Hepatocyte (in vitro differentiated cells): ENCODE measurements at places on chromosomes 1 and 21. TPM values are rescaled to one million over a fixed set of nuclear protein-coding genes. Genes with fewer than 3 reads are reported as not detected.

- H3K36me3 ChIP-seq = no peaks in the 10 kb centered on the region
- H3K27me3 ChIP-seq = no peaks in the 10 kb centered on the region
- H3K4me1 ChIP-seq = no peaks in the 10 kb centered on the region
Observed at GRCh38 chr1:46948629-46949416, 7.5 kb upstream of the CYP4A11 start.

FMN2 gene
- total RNA-seq = 0.56 and 0.97 TPM in 2 replicates

DNA sequence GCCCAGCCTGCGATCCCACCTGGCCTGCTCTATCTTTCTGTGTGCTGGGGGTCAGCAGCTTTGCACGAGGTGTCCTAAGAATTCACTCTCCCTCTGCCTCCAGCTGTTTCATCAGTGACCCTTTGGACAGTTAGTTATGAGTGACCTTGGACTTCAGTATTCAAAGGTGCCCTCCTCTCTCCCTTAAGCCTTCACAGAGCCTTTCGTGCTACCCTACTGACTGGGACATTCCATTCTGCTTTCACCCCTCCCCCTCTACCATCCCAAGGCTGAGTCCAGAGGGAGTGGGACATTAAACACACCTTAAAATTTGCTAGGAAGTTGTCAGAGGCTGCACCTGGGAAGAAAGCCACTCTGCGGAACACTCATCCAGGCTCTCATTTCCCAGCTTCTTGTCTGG is 171.9 kb downstream of the CLIC6 start:
- no peak overlapping the region for H3K4me3 ChIP-seq
- no peak overlapping the region for H3K27ac ChIP-seq

CBS gene
- total RNA-seq = 23.7 and 36.6 TPM in 2 replicates

ARID4B gene
- 35.0 and 44.7 TPM in 2 replicates for total RNA-seq

- no peak for DNase-seq
- H3K36me3 ChIP-seq = no peaks in the 10 kb centered on the region
- H3K27me3 ChIP-seq = no peaks in the 10 kb centered on the region
- no peak overlapping the region for H3K4me3 ChIP-seq
Observed at GRCh38 chr21:27477296-27477695, 510.4 kb upstream of the ADAMTS5 start.

DNA sequence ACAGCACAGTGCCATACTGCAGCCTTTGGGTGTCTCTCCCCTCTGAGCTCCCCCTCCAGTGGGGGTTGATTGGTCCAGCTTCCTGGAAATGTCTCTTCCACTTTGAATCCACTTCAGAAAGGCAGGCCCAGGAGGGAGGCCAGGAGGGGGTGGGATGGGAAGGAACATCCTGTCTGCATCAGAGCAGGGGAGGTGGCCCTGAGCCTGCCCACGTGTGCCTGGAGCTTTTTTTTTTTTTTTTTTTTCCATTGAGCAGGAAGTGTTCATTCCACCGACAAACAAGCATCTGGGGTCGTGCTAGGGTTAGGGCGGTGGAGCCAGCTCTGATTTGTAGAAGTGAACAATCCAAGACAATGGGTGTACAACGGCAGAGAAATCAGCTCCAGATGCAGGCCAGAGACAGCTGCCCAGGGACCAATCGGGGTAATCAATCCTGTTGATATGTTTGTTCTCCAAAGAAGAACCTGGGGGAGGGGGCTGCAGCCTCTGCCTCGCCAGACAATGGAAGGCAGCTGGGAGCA is 93.3 kb downstream of the SSBP3 start:
- H3K27me3 ChIP-seq = no peaks in the 10 kb centered on the region
- H3K4me3 ChIP-seq = no peak overlapping the region
- H3K4me1 ChIP-seq = peaks cover 37% of the 10 kb centered on the region
- peak; percentile 67 for DNase-seq

- DNase-seq = no peak
- H3K4me3 ChIP-seq = no peak overlapping the region
Observed at GRCh38 chr1:150525348-150525747, 9.8 kb downstream of the FALEC start.

- H3K4me1 ChIP-seq = peaks cover 5% of the 10 kb centered on the region
- peak overlapping the region; percentile 64 for H3K27ac ChIP-seq
- peak; percentile 56 for DNase-seq
Observed at GRCh38 chr1:221439008-221439746, 302.7 kb downstream of the DUSP10 start.

PLA2G5 gene
- total RNA-seq = 10.5 and 24.9 TPM in 2 replicates

RNU1-4 gene
- total RNA-seq = under 0.01 TPM in 2 replicates

- no peaks in the 10 kb centered on the region for H3K27me3 ChIP-seq
- H3K27ac ChIP-seq = no peak overlapping the region
- H3K4me1 ChIP-seq = no peaks in the 10 kb centered on the region
- H3K36me3 ChIP-seq = no peaks in the 10 kb centered on the region
- H3K4me3 ChIP-seq = no peak overlapping the region
Observed at GRCh38 chr1:79792219-79792930, 785.8 kb upstream of the ADGRL4 start.

IVL gene
- 0.52 TPM in 1 of 2 replicates, not detected in the other for total RNA-seq

DNA sequence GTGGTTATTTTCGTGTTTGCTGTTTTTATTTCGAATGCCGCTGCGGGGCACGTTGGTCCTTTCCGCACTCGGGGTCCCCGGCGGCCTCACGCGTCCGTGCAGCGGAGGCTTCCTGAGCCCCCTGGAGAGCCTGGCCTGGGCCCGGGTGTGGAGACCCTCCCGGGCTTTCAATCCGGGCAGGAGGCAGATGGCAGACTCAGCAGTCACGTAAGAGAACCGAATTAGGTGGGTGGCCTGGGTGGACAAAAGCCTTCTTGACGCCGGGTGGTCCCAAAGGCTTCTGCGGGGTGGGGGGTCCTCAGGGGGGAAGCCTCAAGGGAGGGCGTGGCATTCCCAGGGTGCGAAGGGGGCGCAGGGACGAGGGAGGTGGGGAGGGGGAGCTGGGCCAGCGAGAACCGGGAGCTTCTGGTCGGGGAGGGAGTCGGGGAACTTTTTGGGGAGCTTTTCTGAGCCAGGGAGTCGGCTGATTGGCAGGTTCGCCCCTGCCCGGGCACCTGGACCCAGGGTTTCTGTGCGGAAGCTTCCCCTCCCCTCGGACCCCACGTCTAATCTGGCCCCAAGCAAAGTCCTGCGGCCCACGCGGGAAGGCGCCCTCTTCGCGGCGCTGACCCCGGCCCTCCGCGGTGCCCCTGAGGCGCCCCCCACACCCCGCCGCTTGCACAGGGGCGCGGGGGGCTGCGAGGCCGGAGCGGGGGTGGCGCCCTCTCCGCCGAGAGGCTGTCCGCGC is 1.3 kb upstream of the HES4 start:
- H3K36me3 ChIP-seq = no peaks in the 10 kb centered on the region
- peak overlapping the region; percentile 66 for H3K4me3 ChIP-seq
